ENCODE measurements at places on chromosomes 4 and X.

DNA sequence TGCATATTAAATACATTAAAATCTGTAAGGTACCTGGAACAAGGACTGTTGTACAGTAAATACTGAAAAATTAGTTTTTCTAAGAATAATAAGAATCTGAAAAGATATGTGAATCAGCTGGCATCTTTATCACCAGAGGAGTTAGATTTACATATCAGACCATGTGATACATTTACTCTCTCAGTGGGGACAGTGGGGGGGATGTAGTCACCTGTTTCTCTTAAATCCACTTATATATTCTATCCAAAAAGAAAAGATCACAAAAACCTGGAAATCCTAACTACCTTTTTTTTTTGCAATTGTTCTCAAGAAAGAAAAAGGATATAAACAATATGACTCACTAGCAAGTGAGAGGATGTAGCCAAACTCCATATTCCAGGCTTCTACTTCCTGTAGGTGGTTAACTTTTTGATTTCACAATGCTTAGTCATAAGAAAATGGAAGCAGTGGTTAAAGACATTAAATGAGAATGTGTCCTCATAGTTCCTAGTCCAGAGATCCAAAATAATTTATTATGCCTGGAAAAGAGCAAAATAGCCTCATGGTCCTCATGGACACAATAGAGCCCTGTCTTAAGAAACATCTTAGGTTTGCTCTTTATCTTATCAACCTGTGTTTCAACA lies 22.5 kb upstream of the MYOZ2 start:
- DNase-seq: no peak

GRCh38 chrX:1658071-1658491 lies 43.2 kb downstream of the ASMT start:
- no peak for DNase-seq

DNA sequence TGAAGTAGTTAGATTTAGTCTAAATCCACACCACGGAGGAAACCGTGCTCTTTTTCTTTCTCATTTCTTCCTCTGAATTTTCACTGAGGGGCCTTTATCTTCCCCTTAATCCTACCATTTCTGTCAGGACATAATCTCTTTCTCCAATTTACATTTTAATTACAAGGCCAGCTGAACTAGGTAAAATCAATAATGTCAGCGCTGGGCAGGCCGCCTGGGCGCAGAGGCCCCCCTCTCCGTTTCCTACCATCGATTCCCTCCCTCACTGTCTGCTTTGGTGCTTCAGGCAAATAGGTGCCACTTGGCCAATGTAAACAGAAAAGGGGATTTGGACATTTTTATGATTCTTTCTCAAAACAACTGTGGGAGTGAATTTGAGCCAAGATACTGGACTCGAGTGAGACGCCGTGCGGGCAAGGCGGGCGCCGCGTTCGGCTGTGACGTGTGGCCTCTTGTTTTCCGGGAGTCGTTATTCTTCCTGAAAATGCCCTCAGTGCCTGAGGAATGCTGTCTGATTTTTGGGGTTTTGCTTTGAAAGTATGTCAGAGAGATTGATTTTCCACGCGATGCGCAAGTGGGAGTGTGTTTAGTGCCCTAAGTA lies 22.6 kb downstream of the UVSSA start:
- no peak for DNase-seq

DNA sequence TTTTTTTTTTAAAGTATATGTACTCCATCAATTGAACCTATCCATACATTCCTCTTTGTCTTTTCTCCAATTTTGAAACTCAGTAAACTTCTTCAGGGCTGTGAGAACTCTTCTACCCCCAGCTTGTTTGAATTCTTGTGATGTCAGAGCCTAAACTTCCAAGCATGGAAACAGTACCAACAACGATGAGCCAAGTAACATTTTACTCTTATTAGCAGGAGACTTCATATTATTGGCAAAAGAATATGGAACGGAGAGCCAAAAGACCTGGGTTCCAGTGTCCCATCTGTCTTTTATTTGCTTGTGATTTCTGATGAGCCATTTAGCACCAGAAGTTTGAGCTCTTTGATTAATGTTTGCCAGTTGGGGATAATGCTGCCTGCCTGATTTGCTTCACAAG lies 5.3 kb downstream of the DIAPH2 start:
- DNase-seq: no peak

DNA sequence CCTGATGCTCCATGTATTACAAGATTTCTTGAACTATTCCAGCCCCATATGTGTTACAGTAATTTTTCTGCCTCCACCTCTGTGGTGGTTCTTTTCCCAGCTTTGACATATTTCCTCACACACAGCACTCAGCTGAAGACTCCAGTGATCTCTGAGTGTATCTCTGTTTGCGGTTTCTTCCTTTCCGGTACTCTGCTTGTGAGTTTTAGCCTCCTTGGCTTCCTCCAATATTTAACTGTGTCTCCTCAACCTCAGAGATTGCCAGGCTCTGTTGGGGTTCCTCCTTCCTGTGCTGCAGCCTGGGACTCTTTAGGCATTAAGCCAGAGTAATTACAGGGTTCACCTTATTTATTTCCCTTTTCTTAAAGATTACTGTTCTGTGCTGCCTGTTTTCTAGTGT lies 73.2 kb downstream of the NFKB1 start:
- no peak for DNase-seq

DNA sequence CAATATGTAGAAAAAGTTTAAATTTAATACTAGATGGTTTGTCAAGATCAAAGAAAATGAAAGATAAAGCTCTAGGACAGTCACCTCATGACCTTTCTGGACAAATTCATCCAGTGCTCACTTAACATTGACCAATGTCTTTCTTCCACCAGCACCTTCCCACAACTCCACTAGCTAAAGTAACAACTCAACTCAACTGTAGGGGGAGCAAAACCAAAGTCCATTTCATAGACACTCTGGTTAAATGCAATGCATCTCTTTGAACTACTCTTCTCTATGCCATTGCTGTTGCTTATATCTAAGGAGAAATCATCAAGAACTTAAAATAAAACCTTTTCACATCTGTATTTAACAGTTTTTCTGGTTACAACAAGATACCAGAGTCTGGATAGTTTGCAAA lies 25.1 kb downstream of the UGT2B4 start:
- no peak for DNase-seq

GRCh38 chr4:77930876-77931275 lies 68.2 kb downstream of the MRPL1 start:
- DNase-seq: no peak

- DNase-seq: no peak
These were observed 570.6 kb downstream of the SPRY1 start for GRCh38 chr4:123966990-123967769.

DNA sequence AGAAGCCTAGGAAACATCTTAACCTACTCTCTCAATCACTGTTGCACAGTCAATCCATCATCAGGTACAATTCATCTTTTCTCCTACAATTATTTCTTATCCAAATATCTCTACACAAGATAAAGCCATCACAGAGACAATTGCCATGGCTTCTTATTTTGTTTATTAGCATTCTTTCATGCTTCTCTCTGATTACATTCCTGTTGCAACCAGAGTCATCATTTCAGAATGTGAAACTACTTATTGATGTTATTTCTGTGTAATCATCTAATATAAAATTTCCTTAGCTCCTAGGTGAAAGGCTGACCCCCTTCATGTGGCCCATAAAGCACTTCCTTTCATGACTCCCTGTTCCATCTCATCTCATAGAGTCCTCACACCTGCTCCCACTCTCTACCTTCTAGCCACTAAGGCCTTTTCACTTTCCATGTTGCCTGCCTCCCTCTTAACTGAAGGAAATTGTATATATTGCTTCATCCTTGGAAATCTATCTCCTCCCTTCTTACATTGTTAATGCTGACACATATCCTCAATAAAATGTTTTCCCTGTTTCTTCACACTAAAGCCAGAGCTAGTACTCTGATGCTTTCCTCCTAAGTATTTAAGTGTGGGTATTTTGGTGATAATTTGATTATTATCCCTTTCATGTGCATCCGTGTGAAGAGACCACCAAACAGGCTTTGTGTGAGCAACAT lies 829.9 kb downstream of the FAT4 start:
- no peak for DNase-seq

DNA sequence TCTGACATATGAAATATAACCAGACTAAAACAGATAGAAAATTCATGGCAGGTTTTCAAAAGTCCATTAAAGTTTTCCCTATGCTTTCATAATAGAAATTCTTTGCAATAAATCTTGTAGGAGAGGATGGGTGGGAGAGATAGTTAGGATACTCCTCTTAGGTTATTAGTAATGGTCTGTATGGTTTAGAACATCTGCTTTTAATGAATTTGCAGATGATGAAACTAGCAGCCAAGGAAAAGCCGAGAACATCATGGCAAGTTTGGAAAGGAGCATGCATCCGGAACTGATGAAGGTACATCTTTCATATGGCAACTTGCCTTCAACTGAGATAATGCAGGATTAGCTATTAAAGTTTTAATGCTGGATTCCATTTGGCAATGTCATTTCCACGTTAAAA lies 70.7 kb downstream of the DOCK11 start:
- DNase-seq: no peak
